Activated T-cell treated with anti-CD3 and anti-CD28 coated beads for 48 hours (primary cell): ENCODE measurements at places on chromosomes 13 and 19.

DNA sequence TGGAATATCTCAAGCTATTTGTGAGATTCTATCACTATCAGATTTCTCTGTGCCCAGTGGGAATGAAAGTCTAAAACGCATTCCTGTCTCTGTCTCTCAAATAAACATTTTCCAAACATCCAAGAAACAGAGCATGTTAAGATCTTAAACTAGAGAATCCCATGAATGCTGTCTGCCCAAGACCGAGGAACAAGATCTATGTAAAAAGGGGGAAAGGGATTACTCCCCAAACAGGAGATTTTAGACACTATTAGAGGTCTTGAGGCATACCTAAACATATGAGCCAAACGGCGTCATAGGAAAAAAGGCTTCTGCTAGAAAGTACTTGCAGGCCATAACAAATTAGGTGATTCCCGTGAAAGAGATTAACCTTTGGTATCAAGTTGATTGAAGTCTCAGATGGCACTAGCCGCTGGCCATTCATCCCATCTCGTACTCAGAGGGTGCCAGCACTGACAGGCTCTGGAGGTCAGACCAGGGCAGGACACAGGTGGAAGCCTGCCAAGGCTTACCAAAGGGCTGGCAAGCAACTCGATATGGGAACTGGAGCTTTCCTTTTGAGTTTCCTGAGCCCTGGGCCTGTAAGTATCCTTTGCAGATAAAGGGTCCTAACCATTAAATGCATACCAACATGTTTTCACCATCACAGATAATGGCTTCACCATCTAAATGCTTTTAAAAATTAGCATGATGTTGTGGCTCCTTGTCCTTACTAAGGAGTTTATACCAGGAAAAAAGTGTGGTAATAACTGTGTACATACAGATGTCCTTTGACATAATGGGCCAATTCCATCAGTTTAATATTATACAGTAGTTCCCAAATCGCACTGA, 225.2 kb downstream of the FOXO1 start:
- no peak for DNase-seq

DNA sequence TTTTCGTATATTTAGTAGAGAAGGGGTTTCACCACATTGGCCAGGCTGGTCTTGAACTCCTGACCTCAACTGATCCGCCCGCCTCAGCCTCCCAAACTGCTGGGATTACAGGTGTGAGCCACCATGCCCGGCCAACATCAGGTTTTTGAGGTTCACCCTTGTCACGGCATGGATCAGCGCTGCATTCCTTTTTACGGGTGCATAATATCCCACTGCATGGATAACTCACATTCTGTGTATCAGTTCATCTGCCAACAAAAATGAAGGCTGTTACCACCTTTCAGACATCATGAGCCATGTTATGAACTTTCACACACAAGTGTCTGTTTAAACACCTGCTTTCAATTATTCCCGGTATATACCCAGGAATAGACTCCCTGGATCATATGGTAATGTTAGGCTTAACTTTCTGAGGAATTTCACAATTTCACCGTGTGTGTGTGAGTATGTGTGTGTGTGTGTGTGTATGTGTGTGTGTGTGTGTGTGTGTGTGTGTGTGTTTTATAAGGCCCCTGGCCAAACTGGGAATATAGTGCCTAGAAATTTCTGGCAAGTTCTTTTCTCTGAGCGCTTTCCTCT, 52.2 kb downstream of the AP1M1 start:
- no peak for DNase-seq

DNA sequence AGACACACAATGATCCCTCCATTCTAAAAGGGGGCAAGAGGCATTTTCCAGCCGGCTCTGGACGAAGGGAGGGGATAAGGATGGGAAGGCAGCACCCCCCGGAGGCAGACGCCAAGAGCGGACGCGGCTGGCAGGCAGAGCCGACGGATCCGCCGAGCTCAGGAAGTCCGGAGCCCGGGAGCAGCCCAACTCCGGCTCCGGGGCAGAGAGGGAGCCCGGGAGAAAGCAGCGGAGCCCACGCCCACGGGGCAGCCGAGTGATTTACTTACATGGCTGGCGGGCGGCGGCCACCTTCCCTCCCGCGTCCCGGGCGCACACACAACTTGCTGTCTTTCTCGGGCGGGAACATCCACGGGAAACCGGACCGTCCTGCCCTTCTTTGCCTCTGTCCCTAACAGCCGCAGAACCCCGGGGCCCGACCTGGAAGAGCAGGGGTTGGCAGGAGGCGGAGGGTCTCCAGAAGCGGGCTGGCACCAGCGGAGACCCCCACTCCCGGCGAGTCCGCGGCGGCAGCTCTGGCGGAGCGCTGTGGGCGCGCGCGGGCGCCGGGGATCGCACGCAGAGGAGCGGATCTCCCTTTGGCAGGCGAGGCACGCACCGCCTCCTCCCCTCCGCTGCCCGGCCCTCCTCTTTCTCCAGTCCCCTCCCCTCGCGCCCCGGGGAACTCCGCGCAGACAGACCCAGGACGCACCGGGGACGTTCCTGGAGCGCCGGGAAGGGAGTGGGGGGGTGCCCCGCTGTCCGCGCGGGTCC, at the start of gene LHFPL6:
TSS of gene LHFPL6 (minus strand) at position 580 of the 753 bp plus-strand sequence.
- DNase-seq = peak; percentile 67

DNA sequence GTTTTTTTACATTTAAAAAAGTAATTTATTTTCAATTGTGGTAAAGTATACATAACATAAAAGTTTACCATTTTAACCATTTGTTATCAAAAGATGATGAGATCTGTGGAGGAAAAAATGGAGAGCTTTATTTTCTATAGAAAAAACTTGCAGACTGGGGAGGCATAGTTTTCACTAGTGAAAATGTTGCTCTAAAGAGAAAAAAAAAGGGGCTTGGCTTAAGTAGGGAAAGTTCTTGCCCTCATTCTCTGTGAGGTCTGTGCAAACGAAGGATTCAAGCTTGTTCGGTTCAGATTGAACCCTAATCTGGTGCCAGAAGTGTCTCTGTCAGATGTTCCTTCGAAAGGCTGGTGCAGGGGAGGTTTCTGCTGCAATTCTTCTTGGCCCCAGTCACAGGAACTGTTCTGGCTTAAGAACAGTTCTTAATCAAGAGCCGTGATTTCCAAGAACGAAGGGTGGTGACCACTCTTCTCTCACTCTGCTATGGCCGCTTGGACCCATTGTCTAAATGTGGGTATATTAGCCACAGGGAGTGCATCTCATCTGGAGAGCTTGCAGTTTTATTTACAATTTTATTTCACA, 42.1 kb downstream of the PCCA start:
- DNase-seq = no peak

DNA sequence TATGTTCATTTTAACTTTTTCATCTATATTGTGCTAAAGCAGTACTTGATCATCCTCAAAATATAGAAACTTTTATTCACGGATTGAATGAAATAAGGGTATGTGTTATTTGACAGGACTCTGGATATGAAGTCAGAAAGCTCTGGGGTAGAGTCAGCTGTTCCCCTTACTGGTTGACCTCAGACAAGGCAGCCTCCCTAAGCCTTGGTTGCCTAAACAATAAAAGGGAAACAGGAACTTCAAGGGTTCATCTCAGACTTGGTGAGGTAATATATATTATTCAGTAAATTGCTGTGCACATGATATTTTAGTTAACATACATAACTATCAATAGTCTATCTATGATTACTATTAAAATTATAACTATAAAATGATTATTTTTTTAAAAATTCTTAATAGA, 13.6 kb downstream of the POLR1D start:
- no peak for DNase-seq

DNA sequence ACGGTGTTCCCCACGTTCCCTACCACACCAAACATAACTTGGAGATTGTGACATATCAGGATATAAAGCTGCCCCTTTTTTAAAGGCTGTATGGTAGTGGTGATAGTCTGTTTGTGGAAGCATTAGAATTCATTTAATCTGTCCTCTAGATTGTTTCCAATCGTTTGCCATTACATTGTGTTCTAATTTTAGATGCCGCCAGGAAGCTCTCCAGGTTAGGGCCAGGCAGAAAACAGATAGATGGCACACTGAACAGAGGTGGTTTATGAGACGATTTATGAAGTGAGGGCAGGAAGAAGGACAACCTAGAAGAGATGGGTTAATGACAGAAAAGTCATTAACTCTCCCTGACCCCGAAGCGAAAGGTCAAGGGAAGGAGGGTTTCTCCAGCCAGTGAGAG, 30.0 kb downstream of the ARHGEF7 start:
- no peak for DNase-seq

DNA sequence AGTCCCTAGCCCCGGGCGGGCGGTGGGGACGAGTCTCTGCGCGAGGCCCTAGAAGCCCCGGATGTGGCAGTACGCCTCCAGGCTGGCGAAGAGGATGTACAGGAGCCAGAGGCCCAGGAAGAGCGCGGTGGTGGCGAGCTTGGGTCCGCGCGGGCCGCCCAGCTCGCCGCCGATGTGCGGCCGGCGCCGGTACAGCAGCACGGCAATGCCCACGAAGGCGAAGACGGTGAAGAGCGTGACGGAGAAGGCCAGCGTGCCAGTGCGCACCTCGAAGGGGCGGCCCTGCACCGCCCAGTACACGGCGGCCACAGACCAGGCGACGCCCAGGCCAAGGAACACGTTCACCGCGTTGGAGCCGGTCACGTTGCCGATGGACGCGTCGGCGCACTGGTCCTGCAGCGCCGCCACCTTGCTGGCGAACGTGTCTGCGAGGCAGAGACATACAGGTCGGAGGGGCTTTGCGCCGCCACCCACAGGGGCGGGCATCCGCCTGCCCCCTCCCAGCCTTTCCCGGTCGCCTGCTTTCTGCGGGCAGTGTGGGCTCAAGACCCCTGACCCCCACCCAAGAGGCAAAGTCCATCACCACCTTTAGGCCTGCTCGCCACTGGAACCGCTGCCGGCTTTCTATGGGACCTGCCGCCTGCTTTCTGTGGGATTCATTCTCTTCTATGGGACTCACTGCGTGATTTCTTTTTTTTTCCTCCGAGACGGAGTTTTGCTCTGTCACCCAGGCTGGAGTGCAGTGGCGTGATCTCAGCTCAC, 10.9 kb upstream of the MEIS3 start:
- no peak for DNase-seq

GRCh38 chr19:45924891-45925447, 10.4 kb upstream of the NANOS2 start:
- no peak for DNase-seq

GRCh38 chr19:4380254-4380727, 20.1 kb downstream of the SH3GL1 start:
- DNase-seq = no peak
